ENCODE measurements at places on chromosomes 4 and X.
A peak's percentile ranks its signal among the peaks of the same experiment; 100 is the strongest.

- H3K27me3 ChIP-seq = no peaks in the 10 kb centered on the region
- H3K4me3 ChIP-seq = no peak overlapping the region
- H3K4me1 ChIP-seq = no peaks in the 10 kb centered on the region
- no peaks in the 10 kb centered on the region for H3K36me3 ChIP-seq
- no peak for DNase-seq
- H3K27ac ChIP-seq = no peak overlapping the region
Measured at GRCh38 chr4:13171292-13172057, 312.7 kb downstream of the RAB28 start.

DNA sequence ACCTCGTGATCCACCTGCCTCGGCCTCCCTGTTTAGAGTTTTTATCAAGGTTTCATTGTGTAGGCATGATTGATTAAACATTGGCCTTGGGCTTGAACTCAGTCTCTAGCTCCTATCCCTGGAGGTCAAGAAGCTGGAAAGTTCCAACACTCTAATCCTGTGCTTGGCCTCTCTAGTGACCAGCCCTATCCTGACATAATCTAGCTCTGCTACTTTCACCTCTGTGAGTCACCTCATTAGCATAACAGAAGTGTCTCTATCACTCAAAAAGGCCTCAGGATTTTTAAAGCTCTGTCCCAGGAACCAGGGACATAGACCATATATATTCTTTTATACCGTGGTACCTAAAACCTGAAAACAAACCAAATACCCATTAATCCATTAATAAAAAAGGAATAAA, 377.5 kb downstream of the CENPC start:
- no peaks in the 10 kb centered on the region for H3K4me1 ChIP-seq
- DNase-seq = no peak
- no peak overlapping the region for H3K27ac ChIP-seq
- H3K4me3 ChIP-seq = no peak overlapping the region
- no peaks in the 10 kb centered on the region for H3K27me3 ChIP-seq
- H3K36me3 ChIP-seq = no peaks in the 10 kb centered on the region

- no peak overlapping the region for H3K4me3 ChIP-seq
- H3K36me3 ChIP-seq = peaks cover 2% of the 10 kb centered on the region
- no peak overlapping the region for H3K27ac ChIP-seq
Measured at GRCh38 chr4:129362691-129363274, 266.8 kb downstream of the C4orf33 start.

DNA sequence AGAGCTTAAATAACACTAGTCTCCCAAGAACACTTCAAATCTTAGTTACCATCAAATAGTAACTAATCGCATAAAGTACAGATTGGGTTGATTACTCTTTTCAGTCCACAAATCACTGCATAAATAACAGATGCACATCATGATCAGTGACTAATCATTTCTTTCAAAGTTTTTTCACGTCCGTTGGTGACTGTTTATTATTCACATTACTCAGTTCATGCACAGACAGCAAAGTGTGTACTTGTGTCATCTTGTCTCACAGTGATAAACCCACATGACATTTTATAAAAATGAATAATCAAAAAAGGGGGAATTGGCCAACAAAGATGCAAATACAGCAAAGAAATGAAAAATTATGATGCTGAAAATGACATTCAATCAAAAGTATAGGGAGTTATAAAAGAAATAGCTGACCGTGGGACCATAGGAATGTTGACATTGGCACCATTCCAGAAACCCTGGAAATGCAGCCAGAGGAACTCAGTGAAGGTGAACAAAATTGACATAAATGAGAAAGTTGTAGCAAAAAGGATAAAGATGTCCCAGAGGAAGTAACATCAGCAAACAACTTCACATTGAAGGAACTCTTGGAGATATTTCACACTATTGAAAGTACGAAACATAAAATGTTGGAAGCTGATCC, 161.5 kb downstream of the SOX3 start:
- H3K4me1 ChIP-seq = no peaks in the 10 kb centered on the region
- no peak for DNase-seq
- no peak overlapping the region for H3K27ac ChIP-seq

DNA sequence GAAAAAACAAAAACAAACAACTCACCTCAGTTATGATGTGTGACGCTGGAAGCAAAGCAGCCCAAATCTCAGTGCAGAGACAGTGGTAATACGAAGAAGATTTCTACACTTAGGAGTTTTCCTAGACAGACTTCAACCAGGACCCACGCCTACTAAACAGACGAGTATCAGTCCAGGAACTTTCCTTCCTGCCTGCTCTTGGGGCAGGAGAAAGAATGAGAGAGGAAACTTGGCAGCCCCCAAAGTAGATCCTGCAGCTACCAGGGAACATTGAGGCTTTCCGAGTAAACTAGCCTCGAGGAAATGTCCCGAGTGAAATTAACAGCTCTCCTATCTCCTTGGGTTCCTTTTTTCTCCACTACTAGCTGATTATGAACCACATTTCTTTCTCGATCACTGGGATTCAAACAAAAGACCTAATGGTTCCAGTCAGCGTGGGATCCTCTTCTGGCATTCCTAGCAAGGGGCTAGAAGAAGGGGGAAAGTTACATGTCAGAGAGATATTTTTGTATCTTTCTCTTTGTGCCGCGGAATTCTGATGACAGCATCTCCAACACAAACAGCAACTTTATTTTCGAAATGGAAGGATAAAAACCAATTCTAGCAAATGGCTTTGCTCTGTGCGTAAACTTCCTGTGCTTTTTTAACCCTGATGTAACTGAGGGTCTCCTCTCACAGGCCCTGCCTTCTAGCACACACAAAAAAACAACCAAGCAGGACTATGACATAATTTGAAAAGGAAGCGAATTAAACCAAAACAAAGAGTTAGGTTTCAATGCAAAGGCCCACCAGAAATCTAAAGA, 53.2 kb downstream of the PPM1K start:
- no peak overlapping the region for H3K27ac ChIP-seq
- DNase-seq = no peak
- H3K4me1 ChIP-seq = peaks cover 5% of the 10 kb centered on the region
- peaks cover 4% of the 10 kb centered on the region for H3K36me3 ChIP-seq

GRCh38 chr4:3529363-3529762, 2.9 kb downstream of the LRPAP1 start:
- no peaks in the 10 kb centered on the region for H3K27me3 ChIP-seq
- peaks cover 58% of the 10 kb centered on the region for H3K36me3 ChIP-seq
- H3K27ac ChIP-seq = no peak overlapping the region
- peaks cover 37% of the 10 kb centered on the region for H3K4me1 ChIP-seq
- peak overlapping the region; percentile 19 for H3K4me3 ChIP-seq
- DNase-seq = no peak

DNA sequence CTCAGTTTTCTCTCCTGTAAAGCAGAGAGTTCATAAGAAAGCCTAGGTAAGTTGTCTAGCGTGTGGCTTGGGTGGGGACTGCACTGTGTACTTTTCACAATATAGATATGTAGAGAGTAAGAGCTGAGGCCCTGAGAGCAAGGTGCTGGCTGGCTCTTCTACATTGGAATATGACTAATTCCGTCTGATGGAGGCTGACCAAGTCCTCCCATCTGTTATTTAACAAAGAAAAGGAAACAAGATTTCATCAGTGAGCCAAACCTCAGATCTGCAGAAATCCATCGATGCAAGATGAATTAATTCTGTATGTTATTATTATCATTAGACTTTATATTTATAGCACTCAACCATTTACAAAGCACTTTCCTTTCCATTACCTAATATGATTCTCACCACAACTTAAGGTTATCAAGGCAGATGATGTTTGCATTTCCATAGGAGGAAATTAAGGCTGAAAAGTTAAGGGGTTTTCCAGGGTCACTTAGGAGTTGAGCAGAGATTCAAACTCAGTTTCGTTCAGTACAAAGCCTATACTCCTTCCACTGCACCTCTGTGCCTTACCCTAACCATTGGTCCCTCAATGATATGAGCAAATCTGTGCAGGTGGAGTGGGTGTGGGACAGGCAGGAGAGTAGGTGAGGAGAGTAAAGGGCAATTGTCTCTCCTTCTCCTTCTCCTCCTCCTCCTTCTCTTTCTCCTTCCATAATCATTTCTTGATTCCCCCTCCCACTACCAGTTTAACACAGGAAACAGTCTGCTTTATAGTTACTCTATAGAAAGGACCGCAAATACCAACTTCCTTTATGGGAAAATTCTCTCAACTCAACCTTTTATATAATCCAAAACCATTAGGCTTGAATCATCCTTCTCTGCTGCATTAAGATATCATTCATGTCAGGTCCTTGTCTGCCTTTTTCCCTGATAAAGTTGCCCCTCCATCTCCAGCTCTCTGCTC, 27.6 kb upstream of the SRD5A3 start:
- no peak overlapping the region for H3K27ac ChIP-seq
- no peak overlapping the region for H3K4me3 ChIP-seq
- peaks cover 8% of the 10 kb centered on the region for H3K4me1 ChIP-seq
- H3K36me3 ChIP-seq = no peaks in the 10 kb centered on the region

GRCh38 chrX:11740794-11741193, 17.2 kb upstream of the MSL3 start:
- H3K4me3 ChIP-seq = no peak overlapping the region
- no peaks in the 10 kb centered on the region for H3K36me3 ChIP-seq
- no peaks in the 10 kb centered on the region for H3K4me1 ChIP-seq
- no peak for DNase-seq
- H3K27me3 ChIP-seq = no peaks in the 10 kb centered on the region

- H3K27me3 ChIP-seq = peaks cover 8% of the 10 kb centered on the region
- H3K27ac ChIP-seq = peak overlapping the region; percentile 70
- DNase-seq = peak; percentile 3
- peak overlapping the region; percentile 92 for H3K4me3 ChIP-seq
- H3K36me3 ChIP-seq = peaks cover 21% of the 10 kb centered on the region
Measured at GRCh38 chr4:56906489-56907393, 959 bp upstream of the REST start.

- H3K4me3 ChIP-seq = no peak overlapping the region
- H3K27me3 ChIP-seq = peaks cover 6% of the 10 kb centered on the region
- no peaks in the 10 kb centered on the region for H3K36me3 ChIP-seq
- no peaks in the 10 kb centered on the region for H3K4me1 ChIP-seq
- no peak overlapping the region for H3K27ac ChIP-seq
Measured at GRCh38 chr4:53788011-53788410, 196.7 kb upstream of the LNX1 start.

DNA sequence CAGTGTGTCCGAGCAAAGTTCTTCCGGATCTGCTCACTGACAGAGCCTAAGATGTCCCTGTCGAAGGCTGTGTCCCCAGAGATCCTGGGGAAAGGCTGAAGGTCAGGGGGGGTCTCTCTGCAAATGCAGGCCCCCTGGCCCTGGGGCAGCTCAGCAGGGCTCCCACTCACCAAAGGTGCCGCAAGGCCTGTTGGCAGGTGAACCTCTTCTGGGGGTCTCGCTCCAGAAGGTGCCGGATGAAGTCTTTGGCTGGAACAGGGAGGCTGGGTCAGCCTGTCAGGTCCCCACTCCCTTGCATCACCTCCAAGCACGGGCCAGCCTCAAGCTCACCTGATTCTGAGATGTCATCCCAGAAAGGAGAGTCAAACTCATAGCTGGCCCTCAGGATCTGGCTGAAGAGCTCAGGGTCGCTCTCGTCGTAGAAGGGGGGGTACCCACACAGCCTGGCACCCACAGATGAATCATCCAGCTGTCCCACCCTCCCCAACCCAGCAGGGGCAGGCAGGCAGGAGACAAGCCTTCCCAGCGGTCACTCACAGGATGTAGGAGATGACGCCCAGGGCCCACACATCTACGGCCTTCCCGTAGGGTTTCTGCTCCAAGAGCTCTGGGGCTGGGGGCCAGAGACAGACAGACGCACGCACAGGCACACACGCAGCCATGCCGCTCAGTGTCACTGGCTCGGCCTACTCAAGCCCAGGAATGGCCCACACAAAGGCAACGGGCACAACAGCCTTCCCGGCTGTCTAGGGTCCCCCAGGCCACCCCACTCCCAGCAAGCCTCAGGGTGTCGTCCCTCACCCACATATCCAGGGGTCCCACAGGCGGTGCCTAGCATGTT, 2.6 kb downstream of the PNCK start:
- H3K27ac ChIP-seq = no peak overlapping the region
- no peak overlapping the region for H3K4me3 ChIP-seq
- H3K36me3 ChIP-seq = peaks cover 2% of the 10 kb centered on the region
- H3K4me1 ChIP-seq = peaks cover 6% of the 10 kb centered on the region
- no peak for DNase-seq

DNA sequence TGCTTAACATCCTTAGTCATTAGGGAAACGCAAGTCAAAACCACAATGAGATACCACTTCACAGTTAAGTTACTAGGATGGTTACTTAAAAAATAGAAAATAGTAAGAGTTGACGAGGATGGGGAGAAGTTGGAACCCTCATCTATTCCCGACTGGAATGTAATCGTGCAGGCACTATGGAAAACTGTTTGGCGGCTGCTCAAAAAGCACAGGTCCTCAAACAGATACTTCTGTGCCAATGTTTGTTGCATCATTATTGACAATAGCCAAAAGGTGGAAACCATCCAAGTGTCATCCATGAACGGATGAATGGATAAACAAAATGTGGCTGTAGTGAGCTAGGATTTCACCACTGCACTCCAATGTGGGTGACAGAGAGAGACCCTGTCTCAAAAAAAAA, 11.7 kb downstream of the CTAG1B start:
- H3K36me3 ChIP-seq = no peaks in the 10 kb centered on the region
- DNase-seq = no peak

GRCh38 chr4:154158361-154159155, 333.0 kb downstream of the DCHS2 start:
- H3K4me3 ChIP-seq = no peak overlapping the region
- H3K27ac ChIP-seq = no peak overlapping the region
- H3K36me3 ChIP-seq = no peaks in the 10 kb centered on the region
- DNase-seq = no peak

DNA sequence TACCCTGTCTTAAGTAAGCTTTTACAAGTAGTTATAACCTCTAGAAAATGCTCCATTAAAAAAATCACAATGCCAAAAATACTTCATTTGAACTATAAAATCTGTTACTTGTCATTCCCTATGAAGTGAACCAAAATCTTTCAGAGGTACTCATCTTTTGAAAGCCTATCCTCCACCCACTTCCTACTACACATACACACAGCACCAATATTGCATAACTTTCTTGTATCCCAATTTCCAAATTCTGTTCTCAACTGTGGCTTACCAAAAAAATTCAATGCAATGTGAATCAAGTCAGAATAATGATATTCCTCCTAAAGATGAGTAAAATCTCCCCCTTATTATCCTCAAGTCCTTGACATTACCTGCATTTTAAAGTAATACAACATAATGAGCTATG, 15.9 kb downstream of the DHX15 start:
- H3K27me3 ChIP-seq = no peaks in the 10 kb centered on the region
- H3K36me3 ChIP-seq = peaks cover 61% of the 10 kb centered on the region
- H3K27ac ChIP-seq = no peak overlapping the region
- H3K4me3 ChIP-seq = peak overlapping the region; percentile 1

- H3K36me3 ChIP-seq = no peaks in the 10 kb centered on the region
- no peak overlapping the region for H3K4me3 ChIP-seq
- DNase-seq = no peak
Measured at GRCh38 chr4:56303921-56304320, 83.4 kb downstream of the AASDH start.
